ENCODE measurements at places on chromosomes 4 and X. TPM values are rescaled to one million over a fixed set of nuclear protein-coding genes. Genes with fewer than 3 reads are reported as not detected.
A peak's percentile ranks its signal among the peaks of the same experiment; 100 is the strongest.

GRCh38 chrX:17465201-17465600 is 90.2 kb downstream of the NHS start:
- DNase-seq, result no peak

GRCh38 chrX:108313669-108314068 is 124.6 kb downstream of the COL4A6 start:
- no peak for DNase-seq

DNA sequence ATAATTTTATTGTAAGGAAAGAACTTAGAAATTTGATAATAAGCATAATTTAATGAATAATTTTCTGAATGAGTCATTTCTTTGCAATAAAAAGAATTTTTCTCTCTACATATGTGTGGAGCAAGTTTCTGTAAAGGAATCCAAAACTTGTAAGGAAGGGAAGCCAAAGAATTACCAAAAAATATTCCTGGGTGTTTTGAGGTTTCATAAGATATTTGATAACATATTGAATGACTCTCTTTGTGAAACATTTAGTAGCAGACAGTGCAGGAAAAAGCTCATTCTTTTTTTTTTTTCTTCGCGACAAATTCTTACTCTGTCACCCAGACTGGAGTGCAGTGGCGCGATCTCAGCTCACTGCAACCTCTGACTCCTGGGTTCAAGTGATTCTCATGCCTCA is 469.0 kb upstream of the MAGEB2 start:
- peak; percentile 63 for DNase-seq

- no peak for DNase-seq
Observed at GRCh38 chr4:6124386-6125102, 75.8 kb downstream of the JAKMIP1 start.

GRCh38 chr4:6783111-6783981 is 819 bp downstream of the KIAA0232 start:
- peak; percentile 79 for DNase-seq

DNA sequence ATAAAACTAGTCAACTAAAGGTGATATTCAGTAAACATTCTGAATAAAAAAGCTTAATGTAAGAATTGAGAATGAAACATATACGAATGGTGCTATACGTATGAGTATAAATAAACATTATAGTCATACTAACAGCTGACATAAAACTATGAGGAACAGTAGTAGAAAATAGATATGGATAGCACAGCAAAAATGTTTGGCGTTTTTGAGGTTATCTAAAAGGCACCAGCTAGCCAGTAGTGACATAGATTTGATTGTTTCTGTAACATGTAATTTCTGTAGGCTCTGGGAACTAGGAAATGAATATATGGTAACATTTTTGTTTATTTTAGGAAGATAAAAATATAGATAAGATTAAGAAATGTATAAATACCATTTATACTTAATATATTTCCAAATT is 69.3 kb downstream of the SNX25 start:
- peak; percentile 15 for DNase-seq

DNA sequence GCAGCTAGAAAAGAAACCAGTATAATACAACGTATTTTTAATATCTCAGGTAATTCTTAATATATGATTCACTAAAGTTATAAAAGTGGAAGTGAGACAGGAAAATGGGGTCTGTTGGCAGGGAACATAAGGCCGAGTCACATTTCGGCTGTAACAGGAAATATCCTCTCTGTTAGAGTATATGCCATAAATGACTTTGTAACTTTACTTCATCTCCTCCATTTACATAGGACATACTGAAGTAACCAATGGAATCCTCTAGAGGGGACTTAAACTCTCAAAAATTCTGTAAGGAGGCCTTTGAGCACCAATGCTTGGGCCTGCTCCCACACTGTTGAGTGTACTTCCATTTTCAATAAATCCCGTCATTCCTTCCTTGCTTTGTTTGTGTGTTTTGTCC is 71.3 kb downstream of the ANKRD17 start:
- DNase-seq, result peak; percentile 27

GRCh38 chr4:161517941-161518340 is 645.9 kb downstream of the FSTL5 start:
- DNase-seq, result no peak

GRCh38 chrX:124737771-124738170 is 391.4 kb downstream of the SH2D1A start:
- DNase-seq, result no peak

DNA sequence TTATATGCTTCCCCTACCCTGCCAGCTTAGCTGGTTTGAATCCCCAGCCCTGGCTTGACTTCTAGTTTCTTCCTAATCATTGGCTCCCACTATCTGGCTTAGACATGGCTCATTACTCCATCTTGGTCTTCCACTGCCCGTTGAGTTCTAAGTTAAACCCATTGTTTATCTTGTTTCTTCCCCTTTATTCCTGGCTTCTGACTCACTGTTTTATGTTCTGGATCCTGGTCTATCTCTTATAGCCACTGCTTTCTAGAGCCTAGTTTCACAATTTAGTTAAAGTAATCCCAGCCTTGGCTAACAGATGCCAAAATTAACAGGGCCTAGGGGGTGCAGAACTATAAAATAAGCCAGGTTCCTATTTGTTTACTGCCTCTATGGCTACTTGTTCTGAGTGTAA is 120.9 kb downstream of the ARHGEF9 start:
- DNase-seq, result peak; percentile 31

GRCh38 chr4:131721883-131722282 is 1427.2 kb upstream of the PCDH10 start:
- DNase-seq, result no peak

Gene CXCL1
- 5.2 TPM for total RNA-seq

Gene SERTM2
- total RNA-seq, result not detected

Gene HSFX1
- total RNA-seq, result not detected

Gene GIMD1
- total RNA-seq, result not detected

Gene PF4V1
- not detected for total RNA-seq

Gene CBLL2
- not detected for total RNA-seq

Gene PALLD
- 15.5 TPM for total RNA-seq

Data from fibroblast of the aortic adventitia (primary cell).